ENCODE measurements at places on chromosomes 4 and X.

GRCh38 chr4:107603430-107603829, 116.6 kb downstream of the PAPSS1 start:
- no peak for DNase-seq

GRCh38 chrX:112536544-112536943, 143.2 kb downstream of the LHFPL1 start:
- no peak for DNase-seq

DNA sequence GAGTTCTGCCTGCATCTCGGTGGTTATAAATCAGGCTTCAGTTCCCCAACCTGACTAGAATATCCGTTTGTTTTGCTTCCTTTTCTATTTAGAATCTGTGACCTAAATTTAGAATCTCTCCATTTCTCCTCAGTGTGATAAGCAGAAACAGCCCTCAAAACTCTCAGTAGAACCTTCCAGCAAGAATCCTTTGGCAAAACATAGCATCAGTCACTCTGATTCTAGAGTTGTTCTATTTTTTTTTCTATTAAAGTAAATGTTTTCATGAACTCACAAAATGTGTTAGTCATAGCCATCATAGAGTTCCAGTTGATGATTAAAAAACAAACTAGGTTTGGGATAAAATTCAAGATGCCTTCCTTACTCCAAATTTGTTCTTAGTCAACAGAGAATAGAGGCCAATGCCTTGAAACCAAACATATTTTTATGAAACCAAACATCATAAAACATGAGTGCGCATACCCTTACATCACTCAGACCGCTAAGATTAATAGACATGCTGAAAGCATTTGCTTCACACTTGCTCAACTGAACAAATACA, 13.2 kb upstream of the C1QTNF7 start:
- DNase-seq, result no peak

DNA sequence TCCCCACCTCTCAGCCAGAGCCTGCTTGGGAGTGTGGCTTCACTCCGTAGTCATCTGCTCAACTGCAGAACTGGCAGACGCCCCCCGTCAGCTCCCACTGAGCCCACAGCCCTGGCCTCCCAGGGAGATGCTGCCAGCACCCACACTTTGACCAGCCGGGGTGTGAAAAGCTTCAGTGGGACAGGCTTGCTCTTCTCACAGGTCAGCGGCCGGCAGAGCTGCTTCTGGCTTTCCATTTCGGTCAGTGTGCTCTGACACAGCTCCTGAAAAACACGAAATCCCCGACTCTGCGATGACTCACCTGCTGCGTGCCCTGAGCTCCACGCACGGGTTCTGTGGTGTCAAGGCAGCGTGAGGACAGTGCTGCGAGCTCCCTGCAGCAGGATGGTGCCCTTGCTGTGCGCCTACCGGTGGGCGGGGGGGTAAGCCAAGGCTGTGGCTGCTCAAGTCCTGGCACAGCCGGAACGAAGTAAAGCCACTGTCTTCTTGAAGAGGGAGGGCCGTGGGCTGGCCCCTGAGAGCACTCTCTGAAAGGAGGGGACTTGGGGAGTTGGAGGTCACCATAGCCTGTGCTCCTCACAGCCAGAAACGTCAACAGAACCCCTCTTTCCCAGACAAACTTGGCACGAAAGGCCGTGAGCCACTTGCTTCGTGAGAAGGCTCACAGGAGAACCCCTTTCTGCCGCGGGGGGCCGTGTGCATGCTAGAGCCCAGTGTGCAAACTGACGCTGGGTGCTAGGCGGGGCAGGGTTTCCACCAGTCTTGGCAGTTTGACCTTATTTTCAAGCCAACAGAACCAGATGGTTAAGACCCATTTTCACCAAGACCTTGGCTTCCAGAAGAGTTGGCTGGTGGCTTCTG, 23.6 kb downstream of the NOP14 start:
- peak; percentile 29 for DNase-seq

DNA sequence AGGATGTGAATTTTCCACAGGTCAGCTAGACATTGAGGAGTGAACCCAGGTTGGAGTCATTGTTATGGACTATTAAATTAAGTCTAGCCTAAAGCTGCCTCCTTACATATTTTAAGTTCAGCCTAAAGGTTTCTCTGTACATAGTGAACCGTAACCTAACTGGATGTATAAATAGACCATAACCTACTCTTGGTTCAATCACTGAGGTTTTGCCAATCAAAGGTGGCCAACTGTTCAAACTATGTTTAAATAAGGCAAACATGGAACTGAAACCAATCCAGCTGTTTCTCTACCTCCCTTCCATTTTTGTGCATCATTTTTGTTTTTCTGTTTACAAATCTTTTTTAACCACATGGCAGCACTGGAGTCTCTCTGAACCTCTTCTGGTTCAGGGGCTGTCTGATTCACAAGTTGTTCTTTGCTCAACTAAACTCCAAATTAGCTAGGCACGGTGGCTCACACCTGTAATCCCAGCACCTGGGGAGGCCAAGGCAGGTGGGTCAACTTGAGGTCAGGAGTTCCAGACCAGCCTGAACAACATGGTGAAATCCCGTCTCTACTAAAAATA, 43.9 kb upstream of the SFRP2 start:
- no peak for DNase-seq

- DNase-seq, result no peak
These were observed 32.1 kb downstream of the CXXC4 start for GRCh38 chr4:104462641-104463040.

DNA sequence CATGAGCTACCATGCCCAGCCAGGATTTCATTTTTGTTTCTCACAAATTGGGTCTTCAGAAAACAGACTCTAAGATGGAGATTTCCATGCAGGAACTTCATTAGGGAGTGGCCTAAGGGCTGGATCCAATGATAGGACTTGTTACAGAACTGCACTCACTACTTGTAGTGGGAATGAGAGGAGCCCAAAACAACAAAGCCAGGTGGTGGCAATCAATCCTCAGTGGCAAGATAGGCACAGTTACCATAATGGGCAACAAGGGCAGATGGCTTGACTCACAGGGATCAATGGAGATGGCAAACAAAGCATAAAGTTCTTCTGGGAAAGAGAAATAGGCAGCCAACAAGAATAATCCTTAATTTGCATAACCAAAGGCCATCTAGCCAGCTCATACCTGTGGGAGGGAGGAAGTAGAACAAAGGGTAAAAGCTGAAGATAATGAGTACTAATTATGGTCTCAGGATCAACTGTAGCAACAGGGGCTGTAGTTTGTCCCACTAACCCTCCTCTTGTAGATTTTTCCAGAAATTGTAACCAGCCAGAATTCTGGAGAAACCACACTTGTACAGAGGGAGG, 72.8 kb upstream of the MAPK10 start:
- DNase-seq, result no peak

- peak; percentile 7 for DNase-seq
These were observed 165.3 kb downstream of the BTC start for GRCh38 chr4:74628852-74629620.

- no peak for DNase-seq
These were observed 144.8 kb downstream of the TLL1 start for GRCh38 chr4:166017804-166018203.

DNA sequence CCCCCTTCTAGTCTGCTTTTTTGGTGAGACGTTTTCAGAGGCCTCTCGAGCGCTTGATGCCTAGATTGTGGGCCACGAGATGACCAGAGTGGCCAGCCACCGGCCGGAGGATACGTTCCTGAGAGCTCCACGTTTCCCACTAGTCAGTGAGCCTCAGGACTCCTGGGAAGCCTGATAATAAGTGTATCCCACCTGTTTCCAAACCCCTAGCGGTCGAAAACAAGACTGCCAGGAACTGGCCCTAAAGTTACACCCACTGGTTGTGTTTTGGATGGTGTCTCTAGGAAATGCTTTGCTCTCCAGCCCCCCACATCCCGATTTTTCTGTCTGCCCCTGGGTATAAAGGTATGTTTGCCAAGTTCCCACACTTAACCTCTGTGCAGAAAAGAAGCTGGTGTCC, 4.6 kb upstream of the RS1 start:
- no peak for DNase-seq

GRCh38 chr4:42541647-42542046, 115.3 kb downstream of the ATP8A1 start:
- DNase-seq, result no peak

GRCh38 chrX:31036895-31037294, 34.9 kb downstream of the FTHL17 start:
- peak; percentile 50 for DNase-seq

GRCh38 chr4:80036949-80037685, 35.9 kb downstream of the ANTXR2 start:
- no peak for DNase-seq

- no peak for DNase-seq
These were observed 155.8 kb upstream of the IGFBP7 start for GRCh38 chr4:57265831-57266582.

- no peak for DNase-seq
These were observed 381.0 kb upstream of the TEX13C start for GRCh38 chrX:124938715-124939114.

DNA sequence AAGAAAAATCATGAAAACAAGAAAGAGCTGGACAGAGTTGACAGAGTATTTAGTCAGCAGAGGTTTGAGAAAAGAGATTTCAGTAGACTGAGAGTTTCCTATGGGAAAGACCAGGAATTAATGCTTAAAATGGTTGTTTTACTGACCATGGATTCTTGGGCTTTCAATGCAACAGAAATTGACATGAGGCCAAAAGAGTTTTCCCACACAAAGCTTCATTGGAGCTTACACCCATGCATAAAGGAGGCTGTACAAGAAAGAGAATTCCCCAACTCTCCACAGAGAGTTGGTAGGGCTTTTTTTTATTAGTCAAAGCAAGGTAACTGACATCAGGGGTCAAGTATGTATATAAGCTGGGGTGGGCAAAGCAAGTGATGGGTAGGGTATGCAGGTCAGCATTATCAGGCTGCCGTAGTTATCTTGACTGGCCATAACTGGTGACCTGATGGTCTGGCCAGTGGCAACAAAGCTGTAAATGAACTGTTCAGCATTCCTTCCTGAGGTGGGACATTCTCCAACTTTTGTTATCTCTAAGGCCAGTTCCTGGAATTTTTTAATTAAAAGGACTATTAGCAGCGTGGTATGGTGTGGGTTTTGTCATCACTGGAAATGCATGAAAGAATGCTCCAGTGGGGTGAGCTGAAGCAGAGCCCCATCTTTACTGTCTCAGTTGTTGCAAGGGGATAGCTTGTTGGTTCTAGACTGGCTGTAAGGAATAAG, 117.0 kb downstream of the ADAM29 start:
- no peak for DNase-seq

DNA sequence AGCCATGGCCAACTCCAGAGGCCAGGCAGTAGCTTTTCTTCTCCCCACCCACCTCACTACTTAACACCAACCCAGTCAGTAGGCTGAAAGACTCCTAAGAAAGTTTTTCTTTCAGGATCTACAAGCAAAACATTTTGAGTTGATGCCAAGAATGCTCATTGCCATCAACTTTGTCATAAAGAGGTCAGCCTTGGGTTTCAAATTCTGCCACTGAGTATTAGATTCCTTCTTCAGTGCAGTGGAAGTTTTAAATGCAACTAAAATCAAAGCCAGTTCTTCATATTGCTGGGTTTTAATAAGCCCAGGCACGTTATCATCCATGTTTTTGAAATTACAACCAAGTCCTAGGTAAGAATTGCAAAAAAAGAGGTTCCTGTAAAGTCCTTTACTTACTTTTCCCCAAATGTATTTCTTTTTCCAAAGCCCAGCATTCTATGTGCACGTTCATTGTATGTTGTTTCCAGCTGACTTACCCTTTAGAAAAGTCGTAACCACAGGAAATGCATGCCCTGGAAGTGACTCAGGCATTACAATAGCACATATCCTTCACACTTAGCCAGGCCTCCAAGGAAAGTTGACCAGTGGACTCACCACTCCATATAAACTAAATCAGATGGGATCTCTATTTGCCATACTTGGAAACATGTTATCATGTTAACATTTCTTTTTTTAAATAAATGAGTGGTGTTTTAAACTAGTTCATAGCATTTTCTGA, 229.9 kb downstream of the SOX3 start:
- no peak for DNase-seq

DNA sequence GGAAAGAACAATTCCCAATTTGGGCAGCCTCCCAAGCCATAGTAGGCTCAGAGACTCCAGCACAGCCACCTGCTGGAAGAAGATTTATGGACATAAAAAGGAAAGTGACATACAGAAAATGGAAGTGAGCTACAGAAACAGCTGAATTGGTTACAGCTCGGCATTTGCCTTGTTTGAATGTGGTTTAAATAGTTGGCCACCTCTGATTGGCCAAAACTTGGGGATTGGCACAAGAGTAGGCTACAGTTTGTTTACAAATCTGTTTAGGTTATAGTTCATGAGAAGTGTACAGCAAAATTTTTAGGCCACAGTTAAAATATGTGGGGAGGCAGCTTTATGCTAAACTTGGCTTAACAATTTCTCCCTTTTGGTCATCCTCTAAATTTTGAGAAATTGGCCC, 150.4 kb downstream of the MAGEC1 start:
- no peak for DNase-seq

DNA sequence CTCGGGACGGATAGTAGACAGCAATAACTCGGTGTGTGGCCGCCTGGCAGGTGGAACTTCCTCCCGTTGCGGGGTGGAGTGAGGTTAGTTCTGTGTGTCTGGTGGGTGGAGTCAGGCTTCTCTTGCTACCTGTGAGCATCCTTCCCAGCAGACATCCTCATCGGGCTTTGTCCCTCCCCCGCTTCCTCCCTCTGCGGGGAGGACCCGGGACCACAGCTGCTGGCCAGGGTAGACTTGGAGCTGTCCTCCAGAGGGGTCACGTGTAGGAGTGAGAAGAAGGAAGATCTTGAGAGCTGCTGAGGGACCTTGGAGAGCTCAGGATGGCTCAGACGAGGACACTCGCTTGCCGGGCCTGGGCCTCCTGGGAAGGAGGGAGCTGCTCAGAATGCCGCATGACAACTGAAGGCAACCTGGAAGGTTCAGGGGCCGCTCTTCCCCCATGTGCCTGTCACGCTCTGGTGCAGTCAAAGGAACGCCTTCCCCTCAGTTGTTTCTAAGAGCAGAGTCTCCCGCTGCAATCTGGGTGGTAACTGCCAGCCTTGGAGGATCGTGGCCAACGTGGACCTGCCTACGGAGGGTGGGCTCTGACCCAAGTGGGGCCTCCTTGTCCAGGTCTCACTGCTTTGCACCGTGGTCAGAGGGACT, 5.7 kb upstream of the MSANTD1 start:
- DNase-seq, result no peak

GRCh38 chrX:114619874-114620273, 36.0 kb downstream of the HTR2C start:
- peak; percentile 1 for DNase-seq

GRCh38 chrX:130170752-130171445, 863 bp upstream of the RAB33A start:
- peak; percentile 80 for DNase-seq

- DNase-seq, result no peak
These were observed 10.0 kb downstream of the NLGN3 start for GRCh38 chrX:71154641-71155040.

GRCh38 chr4:90127706-90128345, 632 bp downstream of the CCSER1 start:
- DNase-seq, result peak; percentile 21

DNA sequence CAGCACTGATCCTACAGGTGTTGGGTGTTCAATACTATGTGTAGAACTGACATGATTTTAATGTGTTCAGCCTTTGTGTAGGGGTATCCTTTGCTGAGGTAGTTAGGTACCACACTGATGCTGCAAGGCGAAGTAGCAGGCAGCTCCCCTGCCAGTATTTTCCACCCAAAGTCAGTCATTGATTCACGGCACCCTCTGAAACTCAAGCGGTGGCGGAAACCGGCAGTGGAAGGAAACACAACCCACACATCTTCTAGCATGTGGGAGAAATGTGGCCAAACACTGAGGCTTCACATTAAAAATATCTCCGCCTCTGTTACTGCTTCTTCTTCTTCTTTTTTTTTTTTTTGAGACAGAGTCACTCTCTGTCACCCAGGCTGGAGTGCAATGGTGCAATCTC, 126.3 kb downstream of the AASDH start:
- peak; percentile 18 for DNase-seq
